ENCODE measurements at places on chromosomes 7 and 10.

- no peak for DNase-seq
These were observed 8.3 kb downstream of the NEBL start for GRCh38 chr10:20888620-20889330.

DNA sequence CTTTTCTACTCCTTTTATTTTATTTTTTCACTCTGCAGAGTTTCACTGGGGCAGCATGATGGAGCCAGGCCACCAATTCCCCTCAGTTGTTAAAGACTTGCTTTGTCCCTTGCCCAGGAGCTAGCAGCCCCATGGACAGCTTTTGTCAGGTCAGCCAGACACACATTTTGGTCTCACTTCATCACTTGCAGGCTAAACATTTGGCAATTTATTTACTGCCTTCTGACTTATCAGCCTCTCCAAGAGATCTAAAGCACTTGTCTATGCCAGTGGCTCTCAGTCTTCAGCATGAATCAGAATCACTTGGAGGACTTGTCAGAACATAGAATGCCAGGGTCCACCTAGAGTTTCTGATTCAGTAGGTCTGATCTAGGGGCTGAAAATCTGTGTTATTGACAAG, 66.4 kb upstream of the GDF10 start:
- DNase-seq = peak; percentile 34

GRCh38 chr7:88452646-88453045, 146.0 kb upstream of the STEAP4 start:
- no peak for DNase-seq

- no peak for DNase-seq
These were observed 26.8 kb upstream of the TM9SF3 start for GRCh38 chr10:96613576-96613975.

GRCh38 chr10:129725890-129726631, 238.0 kb downstream of the EBF3 start:
- no peak for DNase-seq

GRCh38 chr10:68423522-68423921, 16.4 kb upstream of the RUFY2 start:
- no peak for DNase-seq

- no peak for DNase-seq
These were observed 460.0 kb downstream of the KCNMA1 start for GRCh38 chr10:77177589-77177988.

DNA sequence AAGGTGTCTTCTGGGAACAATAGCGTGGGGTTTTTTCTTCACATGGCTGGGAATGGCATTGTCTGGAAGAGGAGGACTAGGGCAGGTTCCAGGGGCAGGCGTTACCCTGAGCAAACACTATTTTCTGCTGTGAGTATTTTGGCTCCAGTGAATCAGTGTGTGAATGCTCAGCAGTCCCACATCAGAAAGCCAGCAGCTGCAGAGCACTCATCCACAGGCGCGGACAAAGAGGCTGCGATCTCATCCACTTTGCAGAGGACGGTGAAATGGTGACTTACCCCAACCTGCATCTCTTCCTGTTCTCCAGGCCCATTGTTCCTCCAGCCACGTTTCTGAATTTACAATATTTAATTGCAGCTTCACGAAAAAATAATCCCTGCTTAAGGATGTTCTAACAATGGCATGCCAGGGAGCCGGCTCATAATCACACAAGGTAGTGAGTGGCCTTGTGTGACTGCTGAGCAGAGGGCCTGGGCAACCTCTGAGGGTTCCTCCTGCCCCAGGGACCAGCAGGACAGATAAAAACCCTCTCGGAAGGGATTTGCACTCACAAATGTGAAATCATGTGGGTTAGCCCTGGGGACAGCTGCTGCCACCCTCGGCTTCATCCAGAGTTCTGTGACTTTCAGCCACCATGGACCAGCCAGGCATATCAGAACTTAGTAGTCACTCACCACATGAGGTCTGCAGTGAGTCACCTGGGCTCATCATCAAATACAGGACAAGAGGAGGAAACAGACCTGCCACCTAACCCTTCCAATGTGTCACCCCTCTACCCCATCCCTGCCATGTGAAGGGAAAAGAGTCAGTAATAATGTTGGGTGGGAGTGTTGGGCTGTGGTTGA, 65.0 kb upstream of the EN2 start:
- DNase-seq = no peak

DNA sequence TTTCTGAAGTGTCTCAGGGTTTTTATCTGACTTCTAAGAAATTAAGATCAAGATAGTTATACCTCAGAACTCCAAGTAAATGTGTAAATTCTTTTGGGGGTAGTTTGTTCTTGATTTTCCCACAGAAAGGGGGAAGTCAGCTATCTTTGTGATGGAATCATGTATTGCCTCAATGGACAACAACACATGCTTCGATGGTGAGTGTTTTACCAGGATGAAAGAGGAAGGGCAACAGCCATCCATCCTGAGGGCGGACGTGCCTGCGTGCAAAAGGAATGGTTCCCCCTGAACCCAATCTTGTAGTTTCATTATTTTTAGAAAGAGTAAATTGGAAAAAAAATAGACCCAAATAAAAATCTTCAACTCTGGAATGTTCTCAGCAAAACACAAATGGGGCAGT, 67.2 kb upstream of the ZPBP start:
- no peak for DNase-seq

DNA sequence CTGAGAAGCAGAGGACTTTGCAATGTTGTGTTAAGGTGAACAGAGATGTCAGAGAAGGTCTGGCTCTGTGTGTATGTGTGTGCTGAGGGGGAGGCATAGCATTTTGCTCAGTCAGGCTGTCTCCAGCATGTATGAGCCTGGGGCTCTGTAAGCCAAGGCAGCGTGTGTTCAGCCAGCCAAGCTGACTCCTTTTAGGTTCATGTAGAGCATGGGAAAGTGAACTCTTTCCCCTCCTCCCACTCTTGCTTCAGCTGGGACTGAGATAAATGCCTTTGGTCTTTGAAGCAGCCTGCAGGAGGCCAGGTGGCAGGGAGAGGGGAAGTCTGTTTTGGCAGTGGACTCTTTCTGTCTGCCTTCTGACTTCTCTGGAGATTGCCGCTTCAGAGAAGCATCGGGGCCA, 3.8 kb downstream of the SFXN2 start:
- DNase-seq = peak; percentile 93

- no peak for DNase-seq
These were observed 94.2 kb upstream of the CXCL12 start for GRCh38 chr10:44478876-44479705.

GRCh38 chr10:114017271-114017670, 26.4 kb upstream of the ADRB1 start:
- DNase-seq = no peak

DNA sequence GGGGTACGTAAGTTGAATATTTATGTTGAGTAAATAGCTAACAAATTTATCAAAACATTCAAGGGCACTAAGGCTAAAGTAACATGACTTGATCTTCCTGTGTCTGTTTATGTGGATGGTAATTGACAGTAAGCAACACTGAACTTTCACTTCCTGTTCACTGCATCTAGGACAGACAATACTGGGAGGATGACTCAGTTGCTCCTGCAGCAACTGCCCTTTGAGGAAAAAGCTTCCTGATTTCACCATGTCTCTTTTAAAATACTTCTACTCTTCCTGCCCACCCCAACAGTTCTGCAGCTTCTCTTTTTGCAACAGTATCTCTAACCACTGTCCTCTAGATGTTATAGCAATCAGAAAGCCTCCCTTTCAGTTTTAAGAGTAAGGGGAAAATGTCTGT, 76.6 kb upstream of the HGF start:
- peak; percentile 40 for DNase-seq

- DNase-seq = no peak
These were observed 722 bp downstream of the AGR2 start for GRCh38 chr7:16803881-16804673.

- peak; percentile 5 for DNase-seq
These were observed 100.7 kb downstream of the IQUB start for GRCh38 chr7:123433665-123434064.

GRCh38 chr7:5216931-5217330, 26.9 kb downstream of the WIPI2 start:
- DNase-seq = no peak

DNA sequence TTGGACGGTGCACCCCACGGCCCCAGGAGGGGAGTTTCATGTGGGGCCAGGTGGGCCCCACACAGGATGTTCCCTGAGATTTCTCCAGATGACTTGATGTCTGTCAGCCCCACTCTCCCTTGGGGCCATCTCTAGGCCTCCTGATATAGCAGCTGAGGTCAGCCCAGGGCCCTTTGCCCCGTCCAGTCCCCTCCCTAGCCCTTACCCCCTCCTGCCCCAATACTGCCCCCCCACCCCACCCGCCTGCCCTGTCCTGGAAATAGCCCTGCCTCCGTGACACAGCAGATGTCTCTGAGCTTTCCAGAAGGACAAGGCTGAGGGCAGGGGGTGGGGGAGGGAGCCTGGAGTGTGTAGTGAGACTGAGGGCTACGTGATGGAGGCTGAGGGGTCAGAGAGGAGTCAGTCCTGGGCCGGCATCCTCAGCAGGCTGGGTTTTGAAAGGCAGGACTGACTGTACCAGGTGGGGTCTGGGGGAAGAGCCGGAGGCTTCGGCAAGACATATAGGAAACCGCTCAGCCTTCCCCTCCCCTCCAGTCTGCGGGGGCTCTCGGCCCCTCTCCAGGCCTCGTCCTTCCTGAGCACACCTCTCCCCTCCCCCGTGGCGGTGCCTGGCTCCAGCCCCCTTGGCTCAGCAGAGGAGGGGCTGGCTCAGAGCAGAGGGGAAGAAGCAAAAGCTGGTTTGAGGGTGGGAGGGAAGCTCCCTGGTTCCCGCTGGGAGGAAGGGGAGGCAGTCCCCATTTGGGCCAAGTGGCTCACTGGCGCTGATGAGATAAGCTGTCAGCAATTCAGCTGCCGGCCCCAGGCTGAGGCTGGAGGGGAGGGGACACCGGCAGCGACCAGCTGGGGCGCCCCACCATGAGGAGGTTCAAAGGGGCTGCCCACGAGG, 2.0 kb downstream of the FLNC start:
- DNase-seq = peak; percentile 97

DNA sequence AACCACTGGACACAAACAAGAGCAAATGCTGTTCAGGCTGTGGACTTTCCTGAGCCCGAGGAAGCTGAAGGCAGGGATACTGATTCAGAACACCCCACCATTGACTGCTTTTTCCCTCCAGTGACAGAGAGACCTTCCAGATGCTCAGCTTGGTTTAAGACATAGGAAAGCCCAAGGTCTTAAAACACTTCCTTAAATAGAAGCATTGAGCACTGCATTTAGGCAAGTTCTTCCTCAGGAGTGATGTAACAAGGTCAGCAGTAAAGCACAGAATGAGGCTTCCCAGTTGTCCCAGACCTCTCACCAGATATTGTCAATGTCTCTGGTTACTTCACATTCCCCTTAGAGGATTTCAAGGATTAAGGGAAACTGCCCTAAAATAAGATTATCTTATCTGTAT, 19.6 kb upstream of the CDCA7L start:
- peak; percentile 89 for DNase-seq

DNA sequence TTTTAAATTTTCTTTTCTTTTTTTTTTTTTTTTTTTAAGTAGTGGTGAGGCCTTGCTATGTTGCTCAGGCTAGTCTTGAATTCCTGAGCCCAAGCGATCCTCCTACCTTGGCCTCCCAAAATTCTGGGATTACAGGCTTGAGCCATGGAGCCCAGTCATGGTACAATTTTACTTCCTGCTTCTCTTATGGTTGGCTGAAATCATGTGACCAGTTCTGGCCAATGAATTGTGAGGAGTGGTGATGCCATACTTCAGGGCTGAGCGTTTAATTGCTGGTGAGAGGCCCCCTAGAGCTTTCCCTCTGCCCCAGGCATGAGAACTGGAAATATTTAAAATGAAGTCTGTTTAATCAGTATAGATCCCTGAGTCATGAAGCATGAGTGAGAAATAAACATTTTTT, 22.2 kb upstream of the BAIAP2L1 start:
- peak; percentile 78 for DNase-seq

DNA sequence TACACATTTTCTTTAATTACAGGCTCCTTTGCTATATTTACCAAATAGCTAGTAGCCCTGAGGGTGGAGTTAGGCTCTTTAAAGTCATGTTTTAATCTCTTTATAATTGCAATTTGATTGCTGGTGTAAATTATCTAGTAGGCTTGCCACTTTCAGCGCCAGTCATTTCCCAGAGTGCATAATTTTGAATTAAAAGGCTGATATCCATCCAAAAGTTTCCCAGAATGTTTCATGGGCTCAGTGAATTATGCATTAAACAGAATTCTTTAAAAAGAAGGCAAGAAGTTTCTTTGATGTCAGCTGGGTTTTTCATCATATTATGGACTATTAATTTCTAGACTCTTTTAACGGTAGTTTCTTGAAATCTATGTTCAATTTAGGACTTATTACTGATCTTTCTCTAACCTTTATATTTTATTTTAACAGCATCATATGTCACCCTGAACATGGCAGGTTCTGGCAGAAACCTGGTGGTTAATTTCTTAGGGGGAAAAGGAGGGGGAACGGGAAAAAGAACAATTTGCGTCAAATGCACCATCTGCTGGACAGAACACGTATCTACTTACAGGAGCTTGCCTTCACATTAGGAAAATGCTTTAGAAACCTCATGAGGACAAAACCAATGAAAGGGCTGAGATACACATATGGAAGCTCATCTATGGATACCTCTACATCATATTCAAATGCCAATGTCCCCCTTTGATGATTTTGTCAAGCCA, 171.1 kb downstream of the GRM3 start:
- DNase-seq = peak; percentile 60

DNA sequence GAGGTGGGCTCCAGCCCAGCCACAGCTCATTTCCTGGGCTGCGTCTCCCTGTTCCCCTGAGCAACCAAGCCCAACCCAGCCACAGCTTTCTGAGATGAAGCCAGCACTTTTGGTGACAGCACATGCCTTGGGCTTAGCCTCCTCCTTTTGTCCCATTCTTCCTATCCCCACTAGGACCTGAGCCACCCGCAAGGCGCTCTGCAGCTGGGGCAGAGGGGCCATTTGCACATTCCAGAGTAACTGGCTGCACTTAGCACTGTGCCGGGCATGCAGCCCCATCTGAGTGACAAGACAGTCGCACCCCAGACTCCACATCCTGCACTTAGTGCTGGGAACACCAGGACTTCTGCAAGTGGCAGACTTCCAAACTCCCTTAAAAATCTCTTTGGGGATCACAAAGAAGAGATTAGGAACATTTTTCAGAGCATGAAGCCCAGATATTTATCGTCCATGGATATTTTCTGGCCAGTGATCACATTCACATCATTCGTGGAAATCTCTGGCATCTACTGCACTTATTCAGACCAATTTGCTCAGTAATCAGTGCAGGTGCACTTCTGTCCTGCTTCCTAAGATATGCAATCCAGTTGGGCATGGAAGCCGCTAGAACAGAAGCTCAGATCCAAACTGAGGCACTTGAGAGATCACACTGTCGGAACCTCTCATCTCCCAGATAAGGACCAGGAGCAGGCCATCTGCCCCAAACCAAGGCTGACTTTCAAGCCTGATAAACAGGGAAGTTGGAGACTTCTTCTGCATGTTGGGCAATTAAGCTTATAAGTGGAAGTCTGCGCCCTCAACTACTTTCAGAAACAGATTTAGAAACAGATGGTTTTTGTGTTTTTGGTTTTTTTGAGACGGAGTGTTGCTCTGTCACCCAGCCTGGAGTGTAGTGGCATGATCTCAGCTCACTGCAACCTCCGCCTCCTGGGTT, 26.4 kb downstream of the CHST15 start:
- peak; percentile 95 for DNase-seq

GRCh38 chr10:131437556-131438475, 126.3 kb upstream of the TCERG1L start:
- DNase-seq = no peak

GRCh38 chr7:50730446-50731400, 52.0 kb downstream of the GRB10 start:
- DNase-seq = peak; percentile 75

All from mesendoderm (in vitro differentiated cells).